ENCODE measurements at places on chromosomes 4 and X. TPM values are rescaled to one million over a fixed set of nuclear protein-coding genes. Genes with fewer than 3 reads are reported as not detected.

- H3K27me3 ChIP-seq: peaks cover 65% of the 10 kb centered on the region
- H3K27ac ChIP-seq: no peak overlapping the region
- H3K4me3 ChIP-seq: peak overlapping the region; percentile 75
- peak; percentile 3 for DNase-seq
- H3K4me1 ChIP-seq: peaks cover 28% of the 10 kb centered on the region
Measured at GRCh38 chr4:168631241-168632162, 134.7 kb downstream of the PALLD start.

- no peak for DNase-seq
- no peaks in the 10 kb centered on the region for H3K4me1 ChIP-seq
- H3K4me3 ChIP-seq: no peak overlapping the region
- H3K27ac ChIP-seq: no peak overlapping the region
- H3K27me3 ChIP-seq: no peaks in the 10 kb centered on the region
Measured at GRCh38 chrX:37302569-37302968, 46.6 kb upstream of the PRRG1 start.

DNA sequence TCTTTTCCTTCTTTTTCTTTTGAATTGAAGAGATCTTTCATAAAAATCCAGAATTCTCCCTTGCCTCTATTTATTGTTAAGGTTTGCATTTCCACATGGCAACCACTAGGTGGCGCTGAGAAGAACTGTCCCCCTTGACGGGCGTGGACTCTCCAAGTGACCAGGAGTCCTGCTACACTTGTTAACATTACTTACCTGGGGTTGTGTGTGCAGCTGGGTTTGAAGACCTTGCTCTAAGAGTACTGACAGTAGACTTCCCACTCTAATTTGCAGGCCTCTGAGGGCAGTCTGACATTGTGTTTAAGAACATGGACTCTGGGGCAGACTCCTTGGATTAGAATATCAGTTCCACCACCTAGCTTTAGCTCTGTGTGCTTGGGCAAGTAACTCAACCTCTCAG is 52.8 kb downstream of the GPRIN3 start:
- no peaks in the 10 kb centered on the region for H3K27me3 ChIP-seq
- H3K27ac ChIP-seq: peak overlapping the region; percentile 76
- H3K36me3 ChIP-seq: peaks cover 2% of the 10 kb centered on the region

- H3K27ac ChIP-seq: no peak overlapping the region
- H3K4me3 ChIP-seq: no peak overlapping the region
- H3K36me3 ChIP-seq: no peaks in the 10 kb centered on the region
- no peaks in the 10 kb centered on the region for H3K4me1 ChIP-seq
Measured at GRCh38 chr4:72451349-72451748, 117.7 kb downstream of the ADAMTS3 start.

GRCh38 chrX:51614353-51615012 is 4.2 kb downstream of the CENPVL3 start:
- DNase-seq: no peak
- H3K27me3 ChIP-seq: peaks cover 76% of the 10 kb centered on the region

GRCh38 chrX:18682979-18683387 is 11.1 kb upstream of the RS1 start:
- no peak for DNase-seq
- H3K4me1 ChIP-seq: no peaks in the 10 kb centered on the region
- no peaks in the 10 kb centered on the region for H3K27me3 ChIP-seq
- H3K4me3 ChIP-seq: no peak overlapping the region

GRCh38 chr4:179803857-179804256 is 2361.6 kb upstream of the AGA start:
- H3K4me1 ChIP-seq: no peaks in the 10 kb centered on the region
- no peak for DNase-seq
- H3K4me3 ChIP-seq: no peak overlapping the region
- no peaks in the 10 kb centered on the region for H3K27me3 ChIP-seq

DNA sequence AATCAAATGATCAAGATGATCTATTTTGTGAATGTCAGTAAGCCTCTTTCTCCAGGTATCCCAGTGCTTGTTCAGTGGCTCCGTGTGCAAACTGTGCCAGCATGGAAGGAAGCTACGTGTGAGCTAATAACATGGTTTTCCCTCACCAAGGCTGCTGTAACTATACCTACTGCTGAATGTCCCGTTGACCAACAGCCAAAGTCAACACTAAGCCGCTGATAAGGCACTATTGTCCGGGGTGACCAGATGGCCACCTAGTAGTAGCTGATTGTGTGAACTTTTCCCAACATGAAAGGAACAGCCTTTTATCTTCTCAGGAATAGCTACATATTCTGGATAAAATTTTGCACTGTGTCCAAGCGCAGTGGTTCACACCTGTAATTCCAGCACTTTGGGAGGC is 58.0 kb upstream of the ABCG2 start:
- no peak overlapping the region for H3K4me3 ChIP-seq
- H3K36me3 ChIP-seq: peaks cover 3% of the 10 kb centered on the region
- no peak for DNase-seq
- H3K27ac ChIP-seq: no peak overlapping the region
- peaks cover 4% of the 10 kb centered on the region for H3K4me1 ChIP-seq

- DNase-seq: no peak
- H3K4me1 ChIP-seq: peaks cover 7% of the 10 kb centered on the region
- no peaks in the 10 kb centered on the region for H3K27me3 ChIP-seq
- no peak overlapping the region for H3K27ac ChIP-seq
- H3K4me3 ChIP-seq: no peak overlapping the region
Measured at GRCh38 chr4:38464328-38464727, 199.7 kb upstream of the KLF3 start.

DNA sequence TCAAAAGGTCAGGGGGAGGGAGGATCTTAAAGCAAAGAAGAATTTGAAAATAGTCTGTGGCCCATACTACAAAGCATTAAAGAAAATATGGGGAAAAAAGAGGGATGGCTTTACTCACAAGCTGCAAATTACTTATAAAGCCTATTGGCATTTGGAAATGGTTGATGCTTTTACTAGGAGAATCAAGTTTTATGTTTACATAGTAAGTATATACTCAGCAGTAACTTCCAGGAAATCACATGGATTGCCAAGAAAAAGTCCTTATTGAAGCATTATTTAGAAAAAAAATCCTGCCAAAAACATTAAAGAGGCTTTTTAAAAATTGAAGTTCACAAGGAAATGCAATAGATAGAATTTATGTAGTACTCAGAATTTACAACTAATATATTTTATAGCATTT is 8.4 kb upstream of the SH3RF1 start:
- peaks cover 33% of the 10 kb centered on the region for H3K27me3 ChIP-seq
- H3K4me1 ChIP-seq: no peaks in the 10 kb centered on the region
- DNase-seq: no peak
- H3K4me3 ChIP-seq: no peak overlapping the region
- H3K36me3 ChIP-seq: no peaks in the 10 kb centered on the region

GRCh38 chr4:173074501-173074946 is 94.1 kb upstream of the GALNT7 start:
- DNase-seq: no peak
- no peaks in the 10 kb centered on the region for H3K27me3 ChIP-seq
- H3K27ac ChIP-seq: no peak overlapping the region

GRCh38 chrX:791479-792034 is 161.0 kb downstream of the SHOX start:
- no peaks in the 10 kb centered on the region for H3K4me1 ChIP-seq
- no peak overlapping the region for H3K27ac ChIP-seq
- DNase-seq: no peak
- H3K36me3 ChIP-seq: no peaks in the 10 kb centered on the region

DNA sequence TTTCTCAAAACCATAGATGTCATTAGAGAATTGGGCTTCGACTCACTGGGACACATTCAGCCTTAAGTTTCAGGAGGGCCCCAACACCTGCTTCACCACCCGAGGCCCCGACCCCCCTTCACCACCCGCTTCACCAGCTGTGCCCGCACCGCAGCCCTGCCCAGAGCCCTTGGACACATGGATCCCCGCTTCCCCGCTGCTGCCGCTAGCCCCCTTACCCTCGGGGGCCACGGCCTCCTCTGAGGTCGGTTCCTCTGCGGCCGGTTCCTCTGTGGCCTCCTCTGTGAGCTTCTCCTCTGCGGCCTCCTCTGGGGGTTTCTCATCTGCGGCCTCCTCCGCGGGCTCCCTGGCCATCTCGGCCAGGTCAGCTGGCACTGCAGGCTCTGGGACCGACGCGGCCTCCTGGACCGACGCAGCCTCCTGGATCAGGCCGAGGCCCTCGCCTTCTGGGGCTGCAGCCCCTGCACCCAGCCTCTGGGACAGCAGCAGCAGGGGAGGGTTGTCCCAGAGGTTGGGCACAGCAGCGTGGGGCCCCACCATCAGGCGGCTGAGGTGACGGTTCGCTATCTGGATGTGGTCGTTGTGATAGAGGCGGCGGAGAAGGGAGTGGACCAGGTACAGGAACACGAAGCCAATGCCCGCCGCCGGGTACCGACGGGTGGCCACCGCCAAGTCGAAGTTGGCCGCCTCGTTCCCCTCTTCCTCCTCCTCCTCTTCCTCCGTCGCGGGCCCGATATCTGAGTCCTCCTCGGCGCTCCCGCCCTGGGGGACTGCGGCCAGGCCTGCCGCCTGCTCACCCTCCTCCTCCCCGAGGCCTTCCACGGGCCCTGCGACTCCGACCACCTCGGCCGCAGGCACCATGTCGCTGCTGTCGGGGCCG is 748 bp downstream of the CT47B1 start:
- H3K4me3 ChIP-seq: no peak overlapping the region
- peaks cover 2% of the 10 kb centered on the region for H3K27me3 ChIP-seq
- no peak for DNase-seq
- H3K4me1 ChIP-seq: no peaks in the 10 kb centered on the region
- no peak overlapping the region for H3K27ac ChIP-seq
- no peaks in the 10 kb centered on the region for H3K36me3 ChIP-seq

GRCh38 chrX:150879855-150880807 is 18.3 kb downstream of the CD99L2 start:
- H3K27me3 ChIP-seq: peaks cover 10% of the 10 kb centered on the region
- peaks cover 27% of the 10 kb centered on the region for H3K4me1 ChIP-seq
- DNase-seq: peak; percentile 4
- H3K4me3 ChIP-seq: peak overlapping the region; percentile 37
- peaks cover 20% of the 10 kb centered on the region for H3K36me3 ChIP-seq

DNA sequence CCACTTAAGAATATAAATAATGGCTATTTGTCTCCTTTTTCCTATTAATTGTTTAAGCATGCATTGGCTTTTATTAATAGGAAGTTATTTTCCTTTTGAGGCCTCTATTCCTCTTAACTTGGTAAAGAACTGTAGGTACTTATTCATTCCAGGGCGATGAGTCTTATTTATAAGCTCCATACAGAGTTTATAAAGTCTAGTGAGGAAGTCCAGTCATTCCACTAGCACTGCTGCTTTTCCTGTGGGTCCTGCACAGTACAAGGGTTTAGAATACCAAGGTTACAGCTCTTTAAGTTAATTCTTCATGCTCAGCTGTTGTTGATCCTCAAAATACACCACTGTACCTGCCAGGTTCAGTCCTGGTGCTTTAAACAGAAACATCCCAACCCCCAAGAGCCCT is 28.5 kb upstream of the WNK3 start:
- H3K4me1 ChIP-seq: no peaks in the 10 kb centered on the region
- no peaks in the 10 kb centered on the region for H3K36me3 ChIP-seq
- no peak for DNase-seq

GRCh38 chr4:158067646-158068045 is 105.2 kb downstream of the GASK1B start:
- no peak overlapping the region for H3K4me3 ChIP-seq
- no peaks in the 10 kb centered on the region for H3K27me3 ChIP-seq
- H3K36me3 ChIP-seq: no peaks in the 10 kb centered on the region
- no peak for DNase-seq
- H3K27ac ChIP-seq: no peak overlapping the region

DNA sequence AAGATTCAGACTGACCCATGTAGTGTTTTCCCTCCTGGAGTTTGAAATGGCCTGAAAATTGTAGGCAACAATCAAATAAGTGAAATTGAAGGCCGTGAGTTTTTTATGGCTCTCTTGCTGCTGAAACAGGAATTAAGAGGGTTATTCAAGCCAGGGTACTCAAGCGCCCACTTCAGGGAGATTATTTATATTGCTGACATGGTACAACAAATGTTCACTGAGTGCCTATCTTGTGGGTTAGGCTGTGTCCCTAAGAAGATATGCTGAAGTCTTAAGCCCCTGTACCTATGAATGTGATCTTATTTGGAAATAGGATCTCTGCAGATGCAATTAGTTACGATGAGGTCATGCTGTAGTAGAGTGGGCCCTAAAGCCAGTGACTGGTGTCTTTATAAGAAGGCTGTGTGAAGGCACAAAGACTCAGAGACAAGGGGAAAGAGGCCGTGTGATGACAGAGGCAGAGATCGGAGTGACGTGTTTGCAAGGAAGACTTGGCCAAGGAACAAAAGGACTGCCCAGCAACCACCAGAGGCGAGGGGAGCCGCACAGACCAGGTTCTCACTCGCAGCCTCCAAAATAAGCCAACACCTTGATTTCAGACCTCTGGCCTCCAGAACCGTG is 72.9 kb downstream of the MED28 start:
- H3K27ac ChIP-seq: no peak overlapping the region
- no peak for DNase-seq
- no peak overlapping the region for H3K4me3 ChIP-seq
- H3K4me1 ChIP-seq: peaks cover 6% of the 10 kb centered on the region

GRCh38 chr4:39525822-39526690 is 1.2 kb downstream of the UGDH start:
- H3K36me3 ChIP-seq: peaks cover 8% of the 10 kb centered on the region
- H3K4me1 ChIP-seq: peaks cover 21% of the 10 kb centered on the region
- peak overlapping the region; percentile 95 for H3K27ac ChIP-seq
- DNase-seq: no peak
- H3K27me3 ChIP-seq: no peaks in the 10 kb centered on the region

DNA sequence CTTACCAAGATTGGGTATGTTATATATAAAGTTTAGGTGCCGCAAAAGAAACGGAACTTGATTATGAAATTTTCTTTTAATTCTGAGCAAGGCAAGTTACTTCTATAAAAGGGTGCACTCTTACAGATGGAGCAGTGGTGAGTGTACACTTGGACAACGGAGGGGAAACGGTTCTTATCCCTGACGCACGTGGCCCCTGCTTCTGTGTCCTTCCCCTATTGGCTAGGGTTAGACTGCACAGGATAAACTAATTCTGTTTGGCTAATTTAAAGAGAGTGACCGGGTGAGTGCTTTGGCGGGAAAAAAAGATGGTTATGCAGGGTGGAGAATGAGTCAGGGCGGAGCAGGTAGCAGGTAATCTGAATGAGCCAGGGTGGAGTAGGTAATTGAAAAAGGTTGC is 149.5 kb downstream of the GC start:
- no peaks in the 10 kb centered on the region for H3K4me1 ChIP-seq
- H3K4me3 ChIP-seq: no peak overlapping the region
- H3K27me3 ChIP-seq: peaks cover 4% of the 10 kb centered on the region
- H3K36me3 ChIP-seq: no peaks in the 10 kb centered on the region
- H3K27ac ChIP-seq: no peak overlapping the region

- no peak for DNase-seq
- no peak overlapping the region for H3K27ac ChIP-seq
- H3K4me3 ChIP-seq: no peak overlapping the region
- no peaks in the 10 kb centered on the region for H3K4me1 ChIP-seq
- no peaks in the 10 kb centered on the region for H3K36me3 ChIP-seq
- H3K27me3 ChIP-seq: peaks cover 7% of the 10 kb centered on the region
Measured at GRCh38 chrX:111395149-111395548, 16.8 kb downstream of the DCX start.

GRCh38 chr4:24195991-24196736 is 306.3 kb upstream of the PPARGC1A start:
- no peaks in the 10 kb centered on the region for H3K36me3 ChIP-seq
- no peak for DNase-seq
- no peak overlapping the region for H3K4me3 ChIP-seq
- no peaks in the 10 kb centered on the region for H3K4me1 ChIP-seq
- no peak overlapping the region for H3K27ac ChIP-seq
- H3K27me3 ChIP-seq: peaks cover 5% of the 10 kb centered on the region

The USP38 gene
- 31.2 TPM for total RNA-seq

The USP17L18 gene
- total RNA-seq: not detected

The ANKRD50 gene
- total RNA-seq: 1.0 TPM

The MAGEH1 gene
- total RNA-seq: 18.9 TPM

The INTU gene
- total RNA-seq: 0.60 TPM

The SAGE1 gene
- total RNA-seq: not detected

The SERPINA7 gene
- not detected for total RNA-seq

All from activated T-cell treated with anti-CD3 and anti-CD28 coated beads, Interleukin-2, amount 50 U/mL, for 72 hours (primary cell).